ENCODE measurements at places on chromosomes 3 and 15.

GRCh38 chr3:190265126-190265525 lies 57.1 kb downstream of the CLDN1 start:
- no peak for DNase-seq

- no peak for DNase-seq
Observed at GRCh38 chr3:178845420-178846118, 226.0 kb downstream of the ZMAT3 start.

GRCh38 chr15:31339558-31339895 lies 12.9 kb downstream of the KLF13 start:
- DNase-seq: no peak

DNA sequence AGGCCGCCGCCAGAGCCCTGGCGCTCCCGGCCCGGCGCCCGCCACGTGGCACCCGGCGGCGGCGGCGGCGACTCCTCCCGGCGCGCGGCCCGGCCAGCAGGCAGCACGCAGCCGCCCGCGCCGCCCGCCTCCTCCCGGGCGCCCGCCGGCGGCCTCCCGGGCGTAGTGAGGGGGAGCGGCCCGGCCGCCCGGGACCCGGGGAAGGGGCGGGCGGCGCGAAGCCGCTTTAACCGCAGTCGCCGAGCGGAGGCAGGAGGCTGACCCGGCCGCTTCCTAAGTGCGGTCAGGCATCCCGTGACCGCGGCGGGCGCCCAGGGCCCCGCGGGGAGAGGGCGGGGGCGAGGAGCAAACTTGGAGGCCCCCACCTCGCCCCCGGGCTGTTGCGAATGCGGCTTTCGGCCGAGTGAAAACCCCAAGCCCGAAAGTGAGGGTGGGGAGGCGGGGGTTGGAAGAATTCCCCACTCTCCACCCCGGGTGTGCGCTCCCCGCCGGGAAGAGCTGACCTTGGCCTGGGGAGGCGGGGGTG lies 1.7 kb upstream of the HES1 start:
- DNase-seq: no peak

DNA sequence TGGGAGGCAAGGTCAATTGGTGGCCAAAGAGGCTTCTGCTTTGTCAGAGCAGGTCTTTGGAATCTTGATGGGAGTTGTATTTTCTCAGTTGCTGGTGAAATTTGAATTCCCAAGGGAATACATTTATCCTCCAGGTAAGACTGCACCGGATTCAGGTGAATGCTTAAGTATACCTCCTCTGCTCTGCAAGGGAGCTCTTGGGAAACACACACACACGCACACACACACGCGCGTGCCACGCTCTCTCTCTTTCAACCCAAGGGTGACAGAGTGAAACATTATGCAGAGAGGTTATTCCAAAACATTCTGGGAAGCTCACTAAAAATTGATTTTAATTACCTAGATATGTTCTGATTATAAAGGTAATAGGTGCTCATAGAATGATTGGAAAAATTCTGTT lies 33.7 kb downstream of the ST6GAL1 start:
- DNase-seq: no peak

- no peak for DNase-seq
Observed at GRCh38 chr3:184338511-184338945, 1.1 kb downstream of the FAM131A start.

- DNase-seq: no peak
Observed at GRCh38 chr15:24955531-24955921, 739 bp downstream of the SNRPN start.

DNA sequence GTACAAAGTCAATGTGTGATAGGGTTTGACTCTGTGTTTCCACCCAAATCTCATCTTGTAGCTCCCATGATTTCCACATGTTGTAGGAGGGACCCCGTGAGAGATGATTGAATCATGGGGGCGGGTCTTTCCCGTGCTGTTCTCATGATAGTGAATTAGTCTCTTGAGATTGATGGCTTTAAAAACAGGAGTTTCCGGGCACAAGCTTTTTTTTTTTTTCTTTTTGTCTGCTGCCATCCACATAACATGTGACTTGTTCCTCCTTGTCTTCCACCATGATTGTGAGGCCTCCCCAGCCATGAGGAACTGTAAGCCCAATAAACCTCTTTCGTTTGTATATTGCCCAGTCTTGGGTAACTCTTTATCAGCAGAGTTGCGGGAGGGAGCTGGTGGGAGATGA lies 259.6 kb downstream of the TUSC7 start:
- no peak for DNase-seq

GRCh38 chr3:72088486-72089025 lies 303.6 kb upstream of the PROK2 start:
- no peak for DNase-seq

GRCh38 chr15:70758790-70759462 lies 4.4 kb downstream of the UACA start:
- no peak for DNase-seq

DNA sequence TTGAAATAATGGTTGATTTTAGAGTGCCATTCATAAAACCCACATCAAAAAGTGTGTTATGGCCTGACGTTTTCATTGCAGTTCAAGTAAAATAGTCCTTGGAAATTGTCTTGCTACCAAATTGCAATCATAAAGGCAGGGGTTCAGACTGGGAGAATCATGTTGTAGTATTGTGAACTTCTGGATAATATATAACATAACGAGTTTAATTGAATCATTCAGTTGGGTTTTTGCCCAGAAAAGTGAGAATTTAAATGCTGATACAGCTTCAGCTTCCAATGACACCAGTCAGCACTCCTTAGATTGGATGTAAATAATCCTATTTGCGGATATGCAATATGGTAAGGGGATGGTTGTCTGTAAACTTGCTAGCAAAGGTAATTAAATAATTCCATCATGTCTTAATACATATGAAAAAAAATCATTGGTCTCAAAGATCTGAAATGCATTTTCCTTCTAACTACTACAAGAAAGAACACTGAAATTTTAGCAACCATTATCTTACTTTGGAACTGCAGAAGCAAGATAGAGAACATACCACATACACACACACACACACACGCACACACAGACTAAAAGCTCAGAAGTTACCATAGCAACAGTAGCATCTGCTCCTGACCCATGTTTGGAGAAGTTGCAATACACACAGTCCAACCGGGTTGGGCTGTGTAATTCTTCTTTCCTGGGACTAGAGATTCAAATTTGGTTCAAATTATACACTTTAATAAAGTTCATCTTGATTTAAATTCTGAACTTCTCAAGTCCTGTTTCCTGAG lies 686.2 kb upstream of the NR2F2 start:
- DNase-seq: no peak

- DNase-seq: no peak
Observed at GRCh38 chr3:55490276-55490913, 3.3 kb upstream of the WNT5A start.

DNA sequence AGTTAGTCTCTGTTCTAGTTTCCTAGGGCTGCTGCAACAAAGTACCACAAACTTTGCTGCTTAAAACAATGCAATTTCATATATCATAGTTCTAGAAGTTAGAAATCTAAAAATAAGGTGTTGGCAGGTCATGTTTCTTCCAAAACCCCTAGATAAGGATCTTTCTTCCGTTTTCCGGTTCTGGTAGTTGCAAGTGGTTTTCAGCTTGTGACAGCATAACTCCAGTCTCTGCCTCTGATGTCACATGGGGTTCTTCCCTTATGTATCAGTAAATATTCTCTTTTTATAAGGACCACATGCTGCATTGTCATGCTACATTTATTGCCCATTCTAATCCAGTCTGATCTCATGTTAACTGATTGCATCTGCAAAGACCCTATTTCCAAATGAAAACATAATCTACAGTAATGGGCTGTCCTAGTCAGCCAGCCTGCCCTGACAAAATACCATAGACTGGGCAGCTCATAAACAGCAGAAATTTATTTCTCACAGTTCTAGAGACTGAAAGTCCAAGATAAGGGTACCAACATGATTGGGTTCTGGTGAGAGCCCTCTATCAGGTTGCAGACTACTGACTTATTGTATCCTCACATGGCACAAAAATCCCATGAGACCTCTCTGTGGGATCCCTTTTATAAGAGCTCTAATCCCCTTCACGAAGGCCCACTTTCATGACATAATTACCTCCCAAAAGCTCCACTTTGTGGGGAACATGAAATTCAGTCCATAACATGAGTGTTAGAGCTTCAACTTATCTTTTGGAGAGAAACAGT lies 642.0 kb upstream of the NAALADL2 start:
- no peak for DNase-seq

GRCh38 chr15:100810229-100810628 lies 69.4 kb upstream of the ALDH1A3 start:
- no peak for DNase-seq

DNA sequence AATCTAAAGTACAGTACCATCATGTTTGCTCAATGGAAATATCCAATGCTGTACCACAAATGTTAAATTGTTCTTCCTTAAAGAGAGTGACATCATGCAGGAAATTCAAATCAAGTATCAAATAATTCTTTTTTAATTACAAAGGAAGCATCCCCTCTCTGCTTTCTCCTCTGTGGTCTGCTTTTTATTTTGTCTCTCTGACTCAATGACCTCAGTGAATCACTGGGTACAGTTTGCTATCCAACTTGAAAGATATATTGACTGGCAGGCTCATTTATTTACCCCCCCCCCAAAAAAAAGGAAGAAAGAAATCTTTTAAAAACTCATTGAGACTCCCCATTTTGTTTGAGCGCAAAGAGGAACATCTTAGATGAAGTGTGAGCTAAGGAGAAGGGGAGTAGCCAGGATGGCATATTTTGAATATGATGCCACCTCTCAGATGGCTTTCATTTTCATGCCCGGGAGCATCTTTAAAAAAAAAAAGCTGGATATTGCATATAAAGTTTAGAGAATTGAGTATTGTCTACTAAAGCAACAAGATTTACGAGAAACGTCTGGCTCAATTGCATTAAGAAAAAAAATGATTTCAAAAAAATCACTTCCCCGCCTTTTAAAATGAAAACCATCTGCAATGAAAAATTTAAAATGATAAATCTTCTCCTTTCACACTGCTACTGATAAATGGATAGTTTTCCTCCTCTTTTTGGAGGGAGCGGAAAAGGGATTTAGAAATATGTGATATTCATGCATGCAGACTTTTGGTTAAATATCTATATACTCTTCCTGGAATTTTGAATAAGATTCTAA lies 307.1 kb upstream of the DPH6 start:
- DNase-seq: no peak

DNA sequence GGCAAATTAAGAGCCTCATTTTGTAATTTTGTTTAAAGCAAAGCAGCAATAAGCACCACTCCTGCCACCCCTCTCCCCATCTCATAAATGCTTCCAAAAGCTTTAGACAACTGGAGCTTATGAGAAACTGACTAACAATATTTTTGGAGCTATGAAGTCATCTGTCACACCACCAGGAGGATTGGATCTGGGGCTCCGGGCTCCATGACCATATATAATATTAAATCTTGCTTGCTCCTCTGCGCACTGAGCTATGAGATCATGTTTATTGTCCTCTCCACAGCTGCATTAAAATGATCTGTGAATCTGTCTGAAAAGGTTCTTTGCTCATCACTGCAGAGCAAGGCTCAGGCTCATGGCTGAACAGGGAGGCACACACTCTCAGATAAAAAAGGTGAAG lies 323.7 kb downstream of the ZNF621 start:
- no peak for DNase-seq

DNA sequence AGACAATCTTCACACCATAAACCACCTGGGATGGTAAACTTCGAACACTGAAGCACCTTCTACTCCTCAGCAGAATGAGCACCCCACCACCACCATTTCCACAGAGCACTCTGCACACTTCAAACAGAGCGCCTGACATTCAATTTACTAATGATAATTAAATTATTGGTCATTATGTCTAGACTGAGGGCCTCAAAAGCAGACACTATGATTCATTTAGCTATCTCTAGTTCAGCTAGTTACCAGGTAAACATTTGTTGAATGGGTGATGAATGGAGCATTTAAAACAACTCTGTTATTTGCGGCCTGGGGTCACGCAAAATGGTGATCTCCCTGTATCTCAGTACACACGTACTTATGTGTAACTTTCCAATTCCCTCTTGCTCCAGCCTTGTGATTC lies 40.9 kb downstream of the ACAP2 start:
- no peak for DNase-seq

DNA sequence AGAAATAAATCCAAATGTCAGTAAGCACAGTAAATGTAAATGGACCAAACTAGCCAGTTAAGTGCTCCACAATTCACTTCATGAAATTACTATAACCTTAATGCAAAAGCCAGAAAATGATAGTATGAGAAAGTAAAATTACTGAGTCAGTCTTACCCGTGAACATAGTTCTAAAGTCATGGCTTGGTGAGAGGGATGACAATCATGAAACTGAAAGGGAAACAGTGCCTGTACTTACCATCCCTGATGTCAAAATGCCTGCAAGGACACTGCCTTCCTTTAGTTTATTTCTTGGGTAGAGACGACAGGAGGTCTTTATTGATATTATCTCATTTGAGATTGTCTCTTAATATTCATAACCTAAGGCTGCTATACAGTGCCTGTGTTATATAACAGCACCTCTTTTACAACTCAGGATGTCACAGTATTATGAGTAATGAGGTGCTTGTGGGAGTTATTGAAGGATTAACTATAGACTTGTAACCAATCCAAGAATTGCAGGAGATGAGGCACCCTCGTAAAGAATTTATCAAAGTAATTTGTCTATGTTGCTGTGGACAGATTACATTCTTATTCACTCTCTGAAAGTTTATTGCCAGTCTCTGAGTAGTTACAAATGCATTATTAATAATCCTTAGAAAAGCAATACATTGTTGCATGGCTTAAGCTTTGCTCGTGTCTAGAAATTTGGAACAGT lies 142.9 kb upstream of the BFSP2 start:
- DNase-seq: no peak

DNA sequence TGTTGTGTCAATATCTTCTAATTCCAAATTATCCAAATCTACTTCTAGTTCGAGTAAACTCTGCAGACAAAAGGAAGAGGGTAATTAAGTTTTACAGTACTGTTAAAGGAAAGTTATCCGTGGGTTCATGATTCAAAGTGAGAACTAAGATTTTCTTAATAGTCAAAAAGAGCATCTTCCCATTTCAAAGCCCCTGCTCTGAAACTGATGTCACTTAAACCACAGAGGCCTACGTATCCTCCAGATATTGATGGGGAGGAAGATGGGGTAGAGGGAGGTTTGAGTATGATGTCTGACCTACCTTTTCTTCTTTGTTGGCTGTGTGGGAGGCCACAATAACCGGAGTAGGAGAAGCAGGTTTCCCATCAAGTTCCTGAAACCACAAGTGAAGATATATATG lies 14.1 kb downstream of the MRPS22 start:
- DNase-seq: no peak

GRCh38 chr3:8239718-8240695 lies 261.6 kb upstream of the LMCD1 start:
- peak; percentile 17 for DNase-seq

GRCh38 chr3:34218706-34219385 lies 420.4 kb downstream of the PDCD6IP start:
- no peak for DNase-seq

DNA sequence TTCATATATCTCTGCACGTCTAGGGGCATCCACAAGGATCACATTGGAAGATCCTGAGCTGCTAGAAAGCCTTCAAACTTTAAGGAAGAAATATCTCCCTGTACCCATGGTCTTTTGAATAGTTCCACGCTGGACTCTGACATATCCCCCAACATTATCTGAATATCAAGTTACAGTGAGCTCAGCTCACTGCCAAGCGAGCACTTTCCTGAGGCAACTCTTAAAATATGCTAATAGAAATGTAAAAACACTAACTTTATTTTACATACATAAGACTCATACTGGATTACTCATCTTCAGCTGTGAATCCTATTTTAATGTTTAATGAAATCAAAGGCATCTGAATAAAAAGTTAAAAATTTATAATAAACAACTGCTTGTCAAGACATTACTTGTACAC lies 420.2 kb upstream of the CCDC54 start:
- no peak for DNase-seq

GRCh38 chr3:119395923-119396358 lies 67.5 kb downstream of the TMEM39A start:
- DNase-seq: no peak

GRCh38 chr3:117417411-117417810 lies 707.8 kb downstream of the TUSC7 start:
- no peak for DNase-seq
